Stimulated activated CD4-positive, alpha-beta T cell treated with anti-CD3 and anti-CD28 coated beads, TNF-alpha, amount 100 ng/mL, for 4 hours (primary cell): ENCODE measurements at places on chromosomes 6 and 20.

DNA sequence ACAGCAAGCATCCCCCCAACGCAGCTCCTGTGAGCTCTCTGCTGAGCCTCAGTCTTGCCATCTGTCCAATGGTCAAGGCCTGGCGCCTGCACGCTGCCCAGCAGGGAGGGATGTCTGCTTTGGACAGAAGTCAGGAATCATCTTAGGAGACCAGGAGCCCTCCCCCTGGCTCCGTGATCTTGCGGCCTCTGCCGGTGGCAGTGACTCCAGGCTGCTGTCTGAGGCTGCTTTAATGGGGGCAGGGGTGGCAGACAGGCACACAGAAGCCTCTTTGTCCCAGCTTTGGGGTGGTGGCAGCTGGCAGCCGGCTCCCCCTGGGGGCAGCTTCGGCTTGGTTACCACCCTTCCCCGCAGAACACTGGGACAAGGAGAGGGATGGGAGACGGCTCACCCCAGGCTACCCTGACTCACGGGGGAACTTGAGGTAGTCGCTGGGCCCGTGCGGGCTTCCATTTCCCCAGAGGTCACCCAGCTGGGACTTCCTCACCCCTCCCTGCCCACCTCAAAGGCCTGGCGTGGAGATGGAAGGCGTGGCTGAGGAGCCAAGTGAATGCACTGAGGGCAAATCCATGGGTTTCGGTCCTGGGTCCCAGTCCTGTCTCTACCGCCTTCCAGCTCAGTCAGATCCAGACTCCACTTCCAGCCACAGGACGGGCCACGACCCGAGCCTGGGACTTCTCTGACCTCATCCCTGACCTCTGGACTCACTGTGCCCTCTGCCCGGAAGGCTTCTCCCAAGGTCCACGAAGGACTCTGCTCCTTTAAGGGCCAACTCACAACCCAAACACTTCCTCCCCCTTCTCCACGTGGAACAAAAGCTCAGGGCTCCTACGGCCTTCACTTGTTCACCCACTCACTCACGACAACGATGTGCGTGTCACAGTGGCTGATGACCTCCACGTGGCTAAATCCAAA is 14.8 kb downstream of the PEDS1 start:
- no peak for DNase-seq

GRCh38 chr6:144753023-144753705 is 468.0 kb downstream of the UTRN start:
- DNase-seq = no peak

DNA sequence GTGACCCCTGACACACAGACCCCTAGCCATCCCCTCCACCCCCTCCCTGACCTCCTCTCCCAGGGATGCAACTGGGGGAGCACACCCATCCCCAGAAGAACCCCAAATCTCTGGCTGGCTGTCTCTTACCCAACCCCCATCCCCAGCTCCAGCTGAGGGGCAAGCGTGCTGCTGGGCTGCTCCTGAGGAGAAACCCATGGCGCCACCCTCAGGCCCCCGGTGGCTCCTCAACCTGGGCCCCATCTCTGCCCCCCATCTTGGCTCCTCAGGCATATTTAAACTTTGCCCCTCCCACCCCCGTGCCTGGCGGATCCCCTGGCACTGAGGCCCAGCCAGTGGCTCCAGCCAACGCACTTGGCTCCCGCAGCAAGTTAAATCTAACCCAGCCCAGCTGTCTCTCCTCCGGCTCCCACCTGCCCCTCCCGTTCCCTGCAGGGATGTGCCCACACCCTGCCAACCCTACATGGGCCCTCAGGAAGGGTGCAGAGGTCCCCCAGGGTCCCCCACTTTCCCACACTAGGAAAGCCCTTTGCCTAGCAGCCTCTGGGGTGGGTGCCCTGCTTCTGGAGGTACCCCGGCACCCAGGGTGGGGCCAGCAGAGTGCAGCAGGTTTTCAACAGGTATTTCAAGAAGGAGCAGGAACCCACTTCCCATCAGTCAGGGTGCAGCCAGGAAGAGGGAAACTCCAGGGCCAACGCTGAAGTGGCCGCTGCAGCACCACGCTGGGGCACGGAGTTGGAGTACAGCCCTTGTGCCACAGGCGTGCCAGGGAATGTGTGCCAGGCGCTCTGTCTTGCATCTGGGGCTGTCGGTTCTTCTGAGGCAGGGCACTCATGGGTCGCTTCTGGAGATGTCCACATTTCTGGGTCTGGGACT is 5.3 kb upstream of the OSBPL2 start:
- no peak for DNase-seq

DNA sequence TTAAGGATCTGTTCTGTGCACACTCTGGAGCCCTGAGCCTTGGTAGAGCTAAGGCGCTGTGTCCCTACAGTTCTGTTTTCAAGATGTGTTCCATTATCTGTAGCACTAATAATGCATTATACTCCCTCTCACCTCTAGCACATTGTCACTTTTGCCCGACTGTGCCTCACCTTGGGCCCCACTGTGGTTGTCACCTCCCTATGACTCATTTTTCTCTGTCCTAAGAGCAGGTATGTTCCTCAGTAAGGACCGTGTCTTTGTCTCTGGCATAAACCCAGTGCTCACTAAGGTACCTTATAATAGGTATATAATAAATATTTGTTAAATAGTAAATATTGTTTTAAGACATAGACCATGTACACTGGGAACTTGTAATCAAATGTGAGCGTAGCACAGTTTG is 942.5 kb upstream of the CITED2 start:
- no peak for DNase-seq

DNA sequence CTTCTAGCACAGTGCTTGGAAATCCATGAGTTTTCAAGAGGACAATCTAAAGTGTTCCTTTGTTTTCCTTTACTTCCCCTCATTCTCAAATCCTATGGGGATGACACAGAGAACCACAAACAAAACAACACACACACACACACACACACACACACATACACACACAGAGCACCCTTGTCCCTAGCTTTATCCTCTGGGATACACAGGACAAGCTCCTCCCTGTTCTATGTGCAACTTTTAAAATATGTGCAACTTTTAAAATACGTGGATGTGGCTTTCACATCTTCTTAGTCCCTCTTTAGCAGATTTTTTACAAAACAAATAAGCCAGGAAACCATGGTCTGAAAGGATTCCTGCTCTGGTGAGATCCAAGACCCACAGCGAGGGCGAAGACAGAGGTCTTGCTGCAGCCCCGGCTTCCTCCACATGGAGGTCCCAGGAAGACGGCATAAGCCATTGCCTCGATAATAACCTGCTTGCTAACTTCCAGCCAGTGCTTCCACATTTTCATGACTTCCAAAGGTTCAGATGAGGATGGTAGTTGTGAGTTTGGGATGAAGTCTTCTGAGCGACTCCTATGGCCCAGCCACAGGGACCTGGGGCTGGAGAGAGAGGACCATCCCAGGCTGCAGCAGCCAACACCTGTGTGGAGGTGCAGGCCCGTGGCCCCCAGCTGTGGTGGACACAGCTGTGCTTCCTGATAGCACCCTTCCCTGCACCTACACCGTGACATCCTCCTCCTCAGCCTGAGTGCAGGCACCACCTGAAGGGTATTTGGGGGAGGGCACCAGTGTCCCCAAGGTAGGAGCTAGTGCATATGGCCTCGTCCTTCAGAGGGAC is 62.8 kb upstream of the CD93 start:
- no peak for DNase-seq

DNA sequence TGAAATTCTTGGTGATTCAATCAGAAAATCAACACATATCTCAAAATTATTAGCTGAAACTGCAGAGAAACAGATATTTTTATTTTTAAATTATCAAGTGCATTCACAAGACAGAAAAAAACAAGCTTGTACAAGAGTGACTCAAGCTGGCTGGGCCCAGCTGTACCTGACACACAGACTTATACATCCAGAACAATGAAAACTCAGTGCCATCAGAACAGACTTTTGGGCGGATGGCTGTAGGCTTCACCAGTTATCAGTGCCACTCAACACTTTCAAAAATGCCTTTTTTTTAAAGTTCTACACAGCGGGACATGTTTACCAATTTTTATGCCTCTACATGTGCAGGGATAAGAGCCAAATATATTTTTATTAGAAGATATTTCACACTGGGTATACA is 102.8 kb downstream of the MYB start:
- no peak for DNase-seq

- DNase-seq = no peak
Measured at GRCh38 chr6:143575901-143576426, 64.4 kb upstream of the FUCA2 start.

- DNase-seq = no peak
Measured at GRCh38 chr6:3209114-3210023, 18.1 kb downstream of the TUBB2B start.

DNA sequence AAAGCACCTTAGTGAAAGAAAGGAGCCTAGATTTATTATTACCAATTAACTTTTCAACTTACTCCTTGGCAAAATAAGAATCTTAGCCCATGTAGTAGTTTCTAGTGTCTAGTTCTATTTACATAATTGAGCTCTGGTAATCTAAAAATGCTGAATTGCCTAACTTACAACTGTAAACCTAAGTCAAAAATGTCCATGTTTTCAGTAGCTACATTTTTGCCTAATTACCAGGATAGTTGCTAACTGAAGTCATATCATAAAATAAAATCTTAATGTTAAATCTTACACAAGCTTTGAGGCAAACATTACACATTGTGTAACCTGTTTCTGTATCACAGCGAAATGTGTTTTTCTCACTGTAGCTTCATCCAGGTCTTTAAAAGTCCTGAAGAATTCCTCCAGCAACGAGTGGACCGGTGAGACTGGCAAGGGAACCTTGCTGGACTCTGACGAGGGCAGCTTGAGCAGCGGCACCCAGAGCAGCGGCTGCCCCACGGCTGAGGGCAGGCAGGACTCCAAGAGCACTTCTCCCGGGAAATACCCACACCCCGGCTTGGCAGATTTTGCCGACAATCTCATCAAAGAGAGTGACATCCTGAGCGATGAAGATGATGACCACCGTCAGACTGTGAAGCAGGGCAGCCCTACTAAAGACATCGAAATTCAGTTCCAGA is 7.6 kb upstream of the CLDN20 start:
- no peak for DNase-seq

- DNase-seq = no peak
Measured at GRCh38 chr6:85744433-85744970, 101.8 kb upstream of the SYNCRIP start.

DNA sequence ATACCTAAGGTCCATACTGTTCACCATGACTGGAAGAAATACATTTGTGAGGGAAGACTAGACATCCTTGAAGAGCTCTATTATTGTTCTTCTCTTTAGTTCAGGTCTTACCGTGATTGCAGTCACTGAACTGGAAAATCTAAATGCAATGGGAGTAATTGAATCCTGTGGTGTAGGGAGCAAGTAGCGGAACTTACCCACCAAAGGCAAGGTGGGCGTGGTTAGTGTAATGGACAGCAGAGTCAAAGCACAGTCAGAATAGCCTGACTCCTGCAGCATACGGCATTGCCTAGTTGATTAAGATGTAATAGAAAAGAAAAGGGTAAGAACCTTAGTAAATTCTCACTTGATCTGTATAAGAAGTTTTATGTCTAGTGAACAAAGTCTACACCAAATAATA is 679.7 kb upstream of the EPHA7 start:
- no peak for DNase-seq

DNA sequence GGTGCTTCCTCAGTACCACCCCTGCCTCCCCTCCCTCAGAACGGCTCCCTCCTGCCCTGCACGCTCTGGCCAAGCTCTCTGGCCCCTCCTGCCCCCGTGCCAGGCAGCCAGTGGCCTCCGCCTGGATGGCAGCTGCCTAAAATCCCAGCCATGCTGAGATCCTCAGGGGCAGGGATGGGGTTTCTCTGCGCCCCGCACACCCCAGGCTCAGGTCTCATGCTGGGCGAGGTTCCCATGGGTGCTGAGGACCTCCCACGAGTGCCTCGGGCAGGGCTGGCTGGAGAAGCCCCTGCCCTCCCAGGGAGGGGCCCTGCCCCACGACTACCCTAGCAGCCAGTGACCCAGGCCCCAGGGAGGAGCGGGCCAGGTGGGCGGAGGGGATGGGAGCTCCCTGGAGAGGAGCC is 2.7 kb downstream of the PTK6 start:
- no peak for DNase-seq

- no peak for DNase-seq
Measured at GRCh38 chr20:63379296-63379695, 18.1 kb upstream of the CHRNA4 start.

DNA sequence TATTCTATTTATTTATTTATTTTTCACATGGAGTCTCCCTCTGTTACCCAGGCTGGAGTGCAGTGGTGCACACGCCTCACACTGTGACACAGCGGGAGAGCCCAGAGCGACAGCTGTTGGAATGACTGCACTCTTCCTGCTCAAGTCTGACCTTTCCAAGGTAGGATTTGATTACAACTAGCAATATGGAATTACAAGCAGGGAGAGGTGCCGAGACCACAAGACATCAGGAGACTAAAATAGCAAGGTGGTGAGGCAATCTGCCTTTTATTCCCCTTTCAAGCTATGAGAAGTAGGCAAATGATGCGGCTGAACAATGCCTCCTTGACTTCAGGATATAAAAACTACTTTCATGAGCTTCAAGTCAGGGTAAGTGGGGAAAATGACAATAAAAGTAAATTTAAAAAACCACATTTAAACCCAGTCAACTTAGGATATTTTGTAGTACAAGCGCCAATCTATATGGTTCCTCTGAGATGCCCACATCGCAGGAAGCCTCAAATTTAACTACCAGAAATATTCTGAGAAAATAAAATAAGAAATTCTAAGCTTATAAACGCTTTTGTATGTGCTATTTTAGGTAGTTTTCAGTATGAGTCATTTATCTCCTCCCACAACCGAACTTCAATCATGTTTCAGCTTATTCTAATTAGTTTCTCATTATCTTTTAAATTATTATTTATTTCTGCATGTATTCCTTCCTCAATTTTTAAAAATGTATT is 146.9 kb upstream of the SGK1 start:
- DNase-seq = no peak

- no peak for DNase-seq
Measured at GRCh38 chr6:7000825-7001777, 106.7 kb upstream of the RREB1 start.

DNA sequence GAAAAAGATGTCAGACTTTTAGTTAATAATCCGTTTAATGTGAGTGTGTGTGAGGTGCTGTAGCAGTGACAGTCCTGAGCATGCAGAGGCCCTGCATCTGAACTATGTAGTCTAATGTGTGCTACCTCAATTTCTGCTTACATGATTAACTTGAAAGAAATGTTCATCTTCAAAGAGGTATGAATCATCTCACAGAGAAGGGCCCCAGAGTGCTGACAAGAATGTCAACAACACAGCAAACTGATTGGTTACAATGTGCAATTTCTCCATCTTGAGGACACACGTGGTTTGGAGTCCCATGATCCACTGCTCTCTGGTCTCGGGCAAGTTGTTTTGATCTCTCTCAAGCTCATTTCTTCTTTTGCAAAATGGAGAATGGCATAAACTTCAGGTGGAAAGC is 61.7 kb upstream of the EMILIN3 start:
- DNase-seq = no peak

DNA sequence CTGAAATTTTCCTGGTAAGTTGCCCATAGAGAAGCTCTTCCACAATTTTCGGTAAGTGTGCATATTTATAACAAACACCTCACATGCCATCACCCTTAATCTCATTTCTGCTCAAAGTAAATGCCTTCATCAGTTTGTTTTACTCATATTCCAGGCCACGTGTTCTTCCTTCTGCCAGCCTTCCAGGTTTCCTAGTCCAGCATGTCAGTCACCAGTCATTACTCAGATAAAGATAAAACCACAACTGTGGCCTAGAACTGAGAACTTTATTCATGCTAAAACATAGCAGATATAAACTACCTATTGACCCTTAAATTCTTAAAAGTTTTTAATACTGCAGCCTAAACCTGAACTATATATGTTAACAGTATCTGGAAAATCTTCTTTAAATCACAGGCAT is 149.5 kb upstream of the SLC22A16 start:
- no peak for DNase-seq
